ENCODE measurements at places on chromosomes 1 and 21.

DNA sequence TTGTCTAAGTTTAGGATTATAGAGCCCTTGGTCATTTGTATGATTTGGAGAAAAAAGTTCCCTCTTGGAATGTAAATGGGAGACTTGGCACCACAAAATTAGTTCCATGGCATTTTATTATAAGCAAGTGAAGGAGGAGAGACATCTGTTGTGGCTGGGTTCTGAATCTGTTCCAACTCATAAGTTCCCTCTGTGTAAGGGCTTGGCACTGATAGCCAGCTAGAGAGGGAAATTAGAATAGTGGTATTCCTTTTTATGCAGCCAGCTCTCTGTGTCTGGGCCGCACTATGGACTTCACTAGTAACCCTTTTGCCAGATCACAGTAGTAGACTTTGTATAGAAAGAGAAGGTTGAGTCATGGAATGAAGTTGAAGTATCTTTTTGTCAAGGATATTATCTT lies 31.1 kb downstream of the GNAI3 start:
- DNase-seq, result peak; percentile 32

DNA sequence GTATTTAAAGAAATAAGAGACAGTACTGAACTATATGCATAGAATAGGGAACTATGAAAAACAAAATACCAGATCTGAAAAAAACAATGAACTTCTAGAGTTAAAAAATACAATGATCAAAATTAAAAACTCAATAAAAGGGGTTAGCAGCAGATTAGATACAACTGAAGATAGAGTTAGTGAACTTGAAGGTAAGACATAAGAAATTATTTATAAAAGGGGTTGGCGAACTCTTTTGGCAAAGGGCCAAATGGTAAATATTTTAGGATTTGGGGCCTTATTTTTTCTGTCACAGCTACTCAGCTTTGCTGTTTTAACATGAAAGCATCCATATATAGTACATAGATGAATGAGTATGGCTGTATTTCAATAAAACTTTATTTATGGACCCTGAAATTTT lies 111.4 kb downstream of the ST3GAL3 start:
- no peak for DNase-seq

- no peak for DNase-seq
Measured at GRCh38 chr1:245241526-245242130, 86.8 kb downstream of the KIF26B start.

- no peak for DNase-seq
Measured at GRCh38 chr1:41350055-41350378, 11.2 kb upstream of the FOXO6 start.

DNA sequence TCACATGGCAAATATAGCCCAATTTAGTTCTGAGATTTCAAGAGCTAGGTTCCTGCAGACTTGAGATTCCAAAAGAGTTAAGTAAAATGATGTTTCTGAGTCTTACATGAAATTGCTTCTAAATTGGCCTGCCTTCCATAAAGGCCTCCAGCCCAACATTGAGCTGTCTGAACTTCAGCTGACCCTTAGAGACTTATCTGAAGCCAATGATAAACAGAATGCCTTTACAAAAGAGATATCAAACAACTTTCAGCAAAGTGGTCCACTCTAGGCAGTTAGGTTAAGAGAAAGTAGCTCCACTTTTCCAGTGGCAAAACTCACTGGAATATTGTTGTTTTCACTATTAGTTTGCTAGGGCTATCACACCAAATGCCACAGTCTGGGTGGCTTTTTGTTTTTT lies 6.3 kb upstream of the RC3H1 start:
- DNase-seq, result no peak

- no peak for DNase-seq
Measured at GRCh38 chr1:77958391-77958790, 20.5 kb downstream of the FUBP1 start.

DNA sequence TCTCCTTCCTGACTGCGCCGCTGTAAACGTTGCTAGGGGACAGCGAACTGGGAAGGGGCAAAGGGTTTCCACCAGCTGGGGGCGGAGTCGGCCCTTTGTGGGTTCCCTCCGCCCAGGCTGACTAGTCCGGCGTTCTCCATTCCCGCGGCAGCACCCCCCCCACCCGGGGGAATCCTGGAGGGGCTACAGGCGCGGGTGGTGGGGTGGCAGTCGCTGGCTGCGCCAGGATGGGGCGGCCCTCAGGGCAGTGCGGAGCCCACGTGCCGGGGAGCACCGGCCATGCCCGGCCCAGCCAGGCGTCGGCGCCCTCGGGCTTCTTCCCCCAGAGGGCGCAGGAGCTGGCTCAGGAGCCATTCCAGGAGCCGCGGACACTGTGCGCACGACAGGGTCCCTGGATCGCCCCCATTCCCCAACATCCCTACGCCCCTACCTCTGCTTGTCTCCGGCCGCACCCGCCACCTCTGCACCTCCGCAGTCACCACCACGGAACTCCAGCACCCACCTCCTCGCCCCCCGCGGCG lies 476 bp downstream of the BATF3 start:
- peak; percentile 25 for DNase-seq

- DNase-seq, result no peak
Measured at GRCh38 chr21:25838809-25839208, 104.0 kb downstream of the GABPA start.

GRCh38 chr1:161749509-161750407 lies at the start of gene DUSP12:
TSS of gene DUSP12 (plus strand) at chr1:161749786. CDS start at chr1:161749802, 16 bp downstream.
- DNase-seq, result peak; percentile 97

- DNase-seq, result no peak
Measured at GRCh38 chr1:212060632-212061472, 25.3 kb downstream of the DTL start.

DNA sequence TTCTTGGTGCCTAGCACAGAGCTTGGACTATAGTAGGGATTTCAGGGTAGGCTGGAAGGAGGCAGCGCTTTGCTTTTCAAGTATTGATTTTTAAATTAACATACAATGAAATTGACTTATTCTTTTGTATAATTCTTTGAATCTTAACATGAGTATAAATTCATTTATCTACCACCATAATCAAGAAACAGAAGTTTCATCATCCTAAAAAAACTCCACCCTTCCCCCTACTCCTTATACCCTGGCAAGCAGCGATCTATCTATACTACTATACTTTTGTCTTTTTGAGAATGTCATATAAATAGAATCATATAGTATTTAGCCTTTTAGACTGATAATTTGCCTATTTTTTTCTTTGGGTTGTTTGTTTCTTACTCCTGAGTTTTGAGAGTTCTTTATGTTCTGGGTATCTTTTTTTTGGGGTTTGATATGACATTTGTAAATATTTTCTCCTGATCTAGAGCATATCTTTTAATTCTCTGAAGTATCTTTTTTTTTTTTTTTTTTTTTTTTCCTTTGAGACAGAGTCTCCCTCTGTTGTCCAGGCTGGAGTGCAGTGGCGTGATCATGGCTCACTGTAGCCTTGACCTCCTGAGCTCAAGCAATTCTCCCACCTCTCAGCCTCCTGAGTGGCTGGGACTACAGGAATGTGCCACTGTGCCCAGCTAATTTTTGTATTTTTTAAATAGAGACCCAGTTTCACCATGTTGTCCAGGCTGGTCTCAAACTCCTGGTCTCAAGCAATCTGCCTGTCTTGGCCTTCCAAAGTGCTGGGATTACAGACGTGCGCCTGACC lies 6.4 kb downstream of the RPS6KC1 start:
- no peak for DNase-seq

DNA sequence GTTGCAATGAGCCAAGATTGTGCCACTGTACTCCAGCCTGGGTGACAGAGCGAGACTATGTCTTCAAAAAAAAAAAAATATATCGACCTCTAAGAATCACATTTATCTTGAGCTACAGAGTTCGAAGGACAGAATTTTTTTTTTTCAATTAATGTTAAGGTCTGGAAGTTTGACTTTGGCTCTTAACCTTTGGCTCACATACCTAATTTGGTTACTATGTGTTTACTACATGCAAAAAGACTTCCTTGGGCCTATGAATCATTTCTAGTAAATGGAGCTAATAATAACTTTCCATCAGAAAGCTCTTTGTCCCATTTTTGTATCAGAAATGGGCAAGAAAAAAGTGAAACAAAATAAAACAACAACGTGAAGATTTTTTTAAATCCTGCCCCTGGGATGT lies 351.2 kb downstream of the SMYD3 start:
- DNase-seq, result peak; percentile 56

DNA sequence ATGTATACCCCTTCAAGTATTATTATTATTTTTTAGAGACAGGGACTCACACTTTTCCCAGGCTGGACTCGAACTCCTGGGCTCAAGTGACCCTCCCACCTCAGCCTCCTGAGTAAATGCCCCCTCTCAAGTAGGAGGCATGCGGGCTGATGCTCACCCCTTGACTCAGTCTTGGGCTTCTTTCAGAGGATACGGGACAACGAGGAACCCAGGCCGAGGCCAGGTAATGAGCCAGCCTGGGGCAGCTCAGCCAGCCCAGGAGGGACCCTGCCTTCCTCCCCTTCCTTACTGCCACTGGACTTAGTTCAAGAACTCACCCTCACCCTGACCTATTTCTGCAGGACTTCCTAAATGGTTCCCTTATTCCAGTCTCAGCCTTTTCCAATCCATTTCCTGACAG lies 198.0 kb upstream of the MAP1LC3C start:
- no peak for DNase-seq

DNA sequence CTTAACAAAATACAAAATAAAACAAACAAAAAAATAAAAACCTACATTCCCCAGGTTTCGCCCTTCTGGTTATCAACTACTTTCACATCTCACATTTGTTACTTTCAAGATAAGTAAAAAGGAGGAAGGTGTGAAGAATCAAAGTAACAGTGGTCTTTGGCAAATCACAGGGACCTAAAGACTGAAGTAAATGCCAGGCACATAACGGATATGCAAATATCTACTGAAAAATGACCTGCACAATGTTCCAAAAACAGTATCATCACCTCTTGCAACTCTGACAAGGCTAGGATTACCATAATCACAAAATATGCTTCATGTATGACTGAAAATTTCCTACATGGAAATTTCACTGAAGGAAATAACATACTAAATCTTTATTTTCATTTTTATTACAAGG lies 29.3 kb downstream of the COP1 start:
- no peak for DNase-seq

- no peak for DNase-seq
Measured at GRCh38 chr1:168170564-168171508, 7.9 kb upstream of the TIPRL start.

DNA sequence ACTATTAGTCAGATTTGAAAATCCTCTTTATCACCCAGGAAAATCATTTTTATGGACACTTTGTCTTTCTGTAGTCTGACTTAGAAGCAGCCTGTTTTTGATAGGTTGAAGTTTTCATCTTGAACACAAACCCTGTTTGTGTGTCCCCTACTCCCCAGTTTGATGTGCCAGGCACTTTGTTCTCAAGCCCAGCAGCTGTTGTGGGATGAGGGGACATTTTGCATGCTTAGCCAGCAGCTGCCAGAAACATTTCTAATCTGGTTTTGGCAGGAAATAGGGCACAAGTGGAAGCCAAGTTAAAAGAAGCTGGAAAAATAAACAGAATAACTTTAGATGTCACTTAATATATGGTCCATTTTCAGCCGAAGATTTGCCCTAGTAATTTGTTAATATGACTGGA lies 29.9 kb downstream of the ACTN2 start:
- DNase-seq, result no peak

DNA sequence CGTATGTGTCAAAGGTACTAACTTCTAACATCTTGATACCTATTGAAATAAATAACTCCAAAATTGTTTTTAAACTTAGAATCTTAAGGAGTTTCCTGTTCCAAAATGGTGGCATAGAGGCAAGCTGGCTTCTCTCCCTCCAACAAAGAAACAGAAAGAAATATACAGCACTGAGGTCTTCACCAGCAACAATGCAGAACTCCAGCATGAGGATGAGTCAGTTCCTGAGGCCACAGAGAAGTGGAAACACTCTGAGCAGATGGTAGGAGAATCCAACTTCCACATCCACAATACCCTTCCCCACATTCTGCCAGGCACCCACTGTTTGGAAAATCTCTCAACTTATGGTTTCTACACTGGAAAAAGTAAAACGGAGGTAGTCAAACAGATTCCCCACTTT lies 12.2 kb upstream of the PPIH start:
- peak; percentile 3 for DNase-seq

DNA sequence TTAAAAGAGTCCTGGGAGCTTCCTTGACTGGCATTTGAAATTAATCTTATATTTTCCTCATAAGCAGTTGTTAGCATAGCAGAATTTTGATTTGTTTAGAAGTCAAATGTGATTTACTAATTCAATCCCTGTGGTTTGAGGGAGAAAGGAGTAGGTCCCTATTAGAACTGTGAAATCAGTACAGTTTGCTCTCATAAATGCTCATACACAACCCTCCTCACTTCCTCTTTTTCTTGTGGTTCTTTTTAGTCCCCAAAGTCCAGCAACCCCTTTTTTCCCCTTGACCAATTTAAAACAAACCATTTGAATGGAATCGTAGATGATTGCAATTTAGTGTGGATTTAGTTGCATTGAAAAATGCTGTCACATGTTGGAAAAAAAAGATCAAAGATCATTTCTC lies 9.2 kb upstream of the IFI44 start:
- no peak for DNase-seq

GRCh38 chr1:109838838-109839240 lies 71.8 kb upstream of the CSF1 start:
- DNase-seq, result no peak

DNA sequence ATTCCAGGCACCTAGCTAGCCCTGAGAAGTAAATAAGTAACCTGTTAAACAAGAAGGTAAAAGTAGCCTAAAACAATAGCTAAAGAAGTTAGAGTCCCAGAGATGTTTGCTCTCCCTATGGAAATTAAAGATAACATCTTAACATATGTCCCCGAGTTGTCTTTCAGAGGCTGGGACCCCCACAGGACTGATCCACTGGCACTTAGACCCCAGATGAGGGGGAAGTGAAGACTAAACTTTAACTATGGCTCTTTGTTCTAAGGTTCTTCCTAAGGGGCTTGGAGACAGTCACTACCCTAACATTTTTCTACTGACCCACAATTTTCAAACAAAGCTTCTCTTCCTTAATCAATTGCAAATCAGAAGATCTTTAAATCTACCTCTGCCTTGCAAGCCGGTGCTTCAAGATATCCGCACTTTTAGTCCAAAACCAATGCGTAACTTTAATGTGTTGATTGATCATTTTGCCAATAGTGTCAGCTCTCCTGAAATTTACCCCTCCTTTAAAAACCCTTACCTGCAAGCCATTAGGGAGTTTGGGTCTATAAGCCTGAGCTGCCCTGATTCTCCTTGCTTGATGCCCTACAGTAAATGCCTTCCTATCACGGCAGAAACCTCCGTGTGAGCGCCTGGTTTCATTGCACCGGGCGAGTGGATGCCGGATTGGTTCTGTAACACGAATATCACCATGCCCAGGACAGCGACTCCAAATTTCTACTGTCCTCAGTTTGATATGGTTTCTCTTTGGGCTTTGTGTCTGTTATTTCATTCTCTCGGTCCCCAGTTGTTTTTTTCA lies 404.4 kb downstream of the SIPA1L2 start:
- no peak for DNase-seq
